Mesenteric fat pad (tissue), 1 donor: ENCODE measurements at places on chromosomes 6 and 20.

DNA sequence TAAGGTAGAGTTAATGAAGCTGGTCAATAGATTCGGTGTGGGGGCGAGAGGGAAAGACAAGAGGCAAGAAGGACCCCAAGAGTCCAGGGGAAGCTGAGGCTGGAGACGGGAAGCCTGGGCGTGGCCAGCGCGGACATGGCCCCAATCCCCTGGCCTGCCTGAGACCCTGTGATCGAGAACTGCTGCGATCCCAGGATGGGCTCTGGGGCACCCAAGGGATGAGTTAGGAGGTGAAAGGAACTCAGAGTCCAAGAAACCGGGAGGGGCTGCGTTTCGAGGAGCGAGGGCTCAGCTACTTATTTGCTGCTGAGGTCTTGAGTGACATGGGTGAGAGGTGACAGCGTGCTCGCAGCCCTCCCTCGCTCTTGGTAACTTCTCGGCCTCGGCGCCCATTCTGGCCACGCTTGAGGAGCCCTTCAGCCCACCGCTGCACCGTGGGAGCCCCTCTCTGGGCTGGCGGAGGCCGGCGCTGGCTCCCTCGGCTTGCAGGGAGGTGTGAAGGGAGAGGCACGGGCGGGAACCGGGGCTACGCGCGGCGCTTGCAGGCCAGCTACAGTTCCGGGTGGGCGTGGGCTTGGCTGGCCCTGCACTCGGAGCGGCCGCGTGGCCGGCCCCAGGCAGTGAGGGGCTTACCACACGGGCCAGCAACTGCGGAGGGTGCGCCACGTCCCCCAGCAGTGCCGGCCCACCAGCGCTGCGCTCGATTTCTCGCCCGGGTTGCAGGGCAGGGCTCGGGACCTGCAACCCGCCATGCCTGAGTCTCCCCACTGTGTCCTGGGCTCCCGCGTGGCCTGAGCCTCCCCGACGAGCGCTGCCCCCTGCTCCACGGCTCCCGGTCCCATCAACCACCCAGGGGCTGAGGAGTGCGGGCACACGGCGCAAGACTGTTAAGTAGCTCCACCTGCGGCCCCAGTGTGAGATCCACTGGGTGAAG lies 58.2 kb downstream of the IRF4 start:
- DNase-seq = peak; percentile 73

GRCh38 chr6:164183556-164184123 lies 769.1 kb downstream of the QKI start:
- no peak for DNase-seq

DNA sequence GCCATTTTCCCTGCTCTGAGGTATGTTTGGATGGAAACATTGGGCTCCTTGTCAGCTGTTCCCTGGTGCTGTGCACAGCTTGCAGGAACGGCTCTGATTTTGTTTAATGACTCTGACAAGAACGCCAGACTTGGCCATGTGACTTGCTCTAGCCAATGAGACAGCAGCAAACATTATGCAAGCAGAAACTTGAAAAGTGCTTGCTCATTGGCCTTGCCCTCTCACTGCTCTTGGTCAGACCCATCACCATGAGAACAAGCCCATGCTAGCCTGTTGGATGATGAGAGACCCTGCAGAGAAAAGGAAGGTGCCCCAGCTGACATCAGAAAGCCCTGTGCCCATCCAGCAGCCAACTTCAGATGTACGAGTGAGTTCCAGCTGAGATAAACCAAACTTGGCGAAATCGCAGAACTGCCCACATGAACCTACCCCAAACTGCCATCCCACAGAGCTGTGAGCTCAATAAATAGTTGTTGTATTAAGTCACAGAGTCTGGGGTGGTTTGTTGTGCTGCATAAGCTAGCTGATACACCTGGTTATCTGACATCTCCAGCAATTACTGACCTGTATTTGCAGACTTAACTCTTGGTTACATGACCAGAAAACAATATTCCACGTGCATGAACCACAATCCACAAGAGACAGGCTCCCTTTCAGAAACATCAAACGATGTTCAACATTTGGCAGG lies 96.9 kb downstream of the JPH2 start:
- no peak for DNase-seq

DNA sequence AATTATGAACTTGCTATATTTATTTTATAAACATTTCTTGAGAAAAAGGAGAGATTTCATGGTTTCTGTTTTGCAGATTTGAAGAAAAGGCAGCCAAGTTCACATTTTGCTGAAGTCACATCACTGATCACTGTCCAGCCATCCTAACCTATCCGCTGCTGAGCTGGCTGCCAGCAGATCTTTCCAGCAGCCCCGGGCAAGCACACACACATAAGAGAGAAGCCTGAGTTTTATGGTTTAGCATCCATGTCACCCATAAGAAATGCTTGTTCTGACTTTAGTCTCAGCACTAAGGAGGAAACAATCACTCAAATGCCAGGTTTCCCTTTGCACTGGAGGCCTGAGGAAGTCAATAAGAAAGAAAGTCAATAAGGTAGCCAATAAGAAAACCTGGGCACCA lies 287.1 kb downstream of the SMOC2 start:
- no peak for DNase-seq

DNA sequence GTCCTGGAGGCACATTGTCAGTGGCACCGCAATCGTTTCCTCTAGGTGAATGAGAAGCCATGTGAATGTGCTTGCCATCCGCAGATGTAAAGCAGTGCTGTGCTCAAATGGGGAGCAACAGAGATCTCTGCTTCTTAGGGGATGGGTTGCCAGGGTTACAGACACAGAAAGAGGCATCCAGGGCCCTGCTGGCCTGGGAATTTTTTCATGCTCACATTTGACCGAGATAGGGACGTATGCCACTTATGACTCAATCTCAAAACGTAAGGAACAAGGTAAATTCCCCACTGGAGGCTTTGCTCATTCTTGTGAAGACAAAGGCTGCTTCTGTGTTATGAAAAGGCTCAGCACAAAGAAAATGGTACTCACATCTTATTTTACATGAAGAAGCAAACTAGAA lies 11.0 kb downstream of the C6orf118 start:
- DNase-seq = no peak

DNA sequence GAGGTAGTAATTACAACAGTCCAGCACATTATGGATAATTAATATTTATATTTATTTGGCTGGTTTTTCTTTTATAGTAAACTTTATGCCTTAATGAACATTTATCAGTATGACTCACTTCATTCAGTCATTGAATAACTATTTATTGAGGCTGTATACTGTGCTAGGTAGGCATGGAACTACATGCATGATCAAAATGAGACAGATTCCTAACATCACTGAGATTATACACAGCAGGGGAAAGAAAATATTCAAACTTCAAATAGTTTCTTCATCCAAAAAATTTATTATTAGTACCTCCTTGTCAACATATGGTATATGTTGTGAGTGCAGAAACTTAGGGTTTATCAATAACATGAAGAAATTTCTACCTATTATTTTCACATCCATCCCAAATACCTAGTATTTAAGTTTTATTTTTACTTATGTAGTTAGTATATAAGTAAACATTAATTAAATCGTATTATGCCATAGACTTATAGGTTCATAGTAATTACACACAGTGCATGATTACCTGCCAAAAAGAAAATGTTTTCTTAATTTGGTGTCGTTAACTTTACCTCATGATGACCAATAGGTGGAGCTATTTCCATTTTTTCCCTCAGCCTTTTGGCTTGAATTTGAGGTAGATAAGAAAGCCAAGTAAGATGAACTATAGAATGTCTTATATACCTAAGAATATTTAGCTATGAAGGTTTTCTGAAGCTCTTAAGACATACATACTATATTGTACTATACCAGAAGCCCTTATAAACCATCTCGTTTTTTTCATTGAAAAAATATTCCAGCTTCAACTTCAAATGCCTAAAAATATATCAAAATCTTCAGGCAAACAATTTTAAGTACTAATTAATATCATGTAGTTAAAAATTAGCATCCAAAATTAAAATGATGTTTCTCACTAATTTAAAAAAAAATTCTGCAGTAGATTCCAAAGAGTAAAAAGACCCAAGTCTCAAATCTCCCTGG lies 12.5 kb upstream of the TMEM30A start:
- no peak for DNase-seq

DNA sequence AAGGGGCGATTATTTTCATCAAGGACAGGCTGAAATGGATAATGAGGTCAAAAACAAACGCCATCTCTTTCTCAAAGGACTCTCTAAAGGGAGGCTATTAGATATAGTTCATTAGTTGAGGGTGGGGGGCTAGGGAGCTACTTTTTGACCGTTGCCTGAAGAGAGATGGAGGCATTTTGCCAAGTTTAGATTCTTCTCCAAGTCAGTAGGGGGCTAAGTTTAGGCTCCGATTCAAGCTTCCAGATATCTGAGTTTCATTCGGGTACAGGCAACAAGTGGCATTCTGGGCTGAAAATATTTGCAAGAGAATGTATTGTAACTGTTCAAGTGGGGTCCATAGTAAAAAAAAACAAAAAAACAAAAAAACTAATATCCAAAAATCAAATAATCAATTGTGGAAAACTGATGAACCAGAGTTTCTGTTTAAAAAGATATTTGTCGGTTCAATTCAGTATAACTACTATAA lies 43.4 kb upstream of the PIM1 start:
- no peak for DNase-seq

DNA sequence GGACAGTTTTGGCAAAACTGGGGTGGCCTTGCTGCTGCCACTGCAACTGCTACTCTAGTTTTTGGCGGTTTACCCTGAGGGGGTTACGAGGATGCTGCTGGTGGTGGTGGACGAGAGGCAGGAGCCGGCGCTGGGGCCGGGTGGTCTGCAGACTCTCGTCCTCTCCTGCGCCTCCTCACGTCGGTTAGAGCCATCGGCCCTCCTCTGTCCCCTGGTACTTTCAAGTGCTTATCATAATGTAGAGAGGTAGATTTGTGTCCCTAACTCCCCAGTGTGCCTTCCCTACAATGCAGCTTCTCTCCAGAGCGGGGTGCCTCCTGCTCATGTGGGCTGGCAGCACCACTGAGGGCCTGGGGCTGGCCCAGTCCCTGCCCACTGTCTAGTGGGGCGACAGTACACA lies 25.9 kb downstream of the PNLDC1 start:
- peak; percentile 67 for DNase-seq

DNA sequence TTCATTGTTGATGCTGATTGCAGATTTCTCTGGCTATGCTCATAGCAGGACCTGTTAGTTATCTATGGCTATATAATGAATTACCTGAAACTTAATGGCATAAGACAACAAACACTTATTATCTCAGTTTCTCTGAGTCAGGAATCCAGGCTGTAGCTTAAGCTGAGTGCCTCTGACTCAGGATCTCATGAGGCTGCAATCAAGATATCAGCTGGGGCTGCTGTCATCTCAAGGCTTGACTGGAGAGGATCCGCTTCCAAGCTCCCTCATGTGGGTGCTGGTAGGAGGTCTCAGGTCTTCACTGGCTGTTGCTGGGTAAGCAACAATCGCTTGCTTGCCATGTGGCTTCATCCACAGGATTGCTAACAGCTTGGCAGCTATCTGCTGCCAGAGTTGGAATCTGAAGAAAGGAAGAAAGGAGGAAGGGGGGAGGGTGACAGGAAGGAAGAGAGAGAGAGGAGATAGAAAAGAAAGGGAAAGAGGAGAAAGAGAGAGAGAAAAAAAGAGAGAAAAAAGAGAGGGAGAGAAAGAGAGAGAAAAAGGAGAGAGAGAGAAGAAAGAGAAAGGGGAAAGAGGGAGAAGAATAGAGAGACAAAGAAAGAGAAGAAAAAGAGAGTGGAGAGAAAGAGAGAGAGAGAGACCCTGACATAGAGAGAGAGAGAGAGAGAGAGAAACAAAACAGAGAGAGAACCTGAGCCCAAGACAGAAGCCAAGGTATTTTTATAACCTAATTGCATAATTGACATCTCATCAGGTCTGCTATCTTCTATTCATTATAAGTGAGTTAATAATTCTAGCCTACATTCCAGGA lies 579.0 kb upstream of the BTBD3 start:
- no peak for DNase-seq

- no peak for DNase-seq
Measured at GRCh38 chr6:41527721-41528408, 18.3 kb upstream of the FOXP4 start.

DNA sequence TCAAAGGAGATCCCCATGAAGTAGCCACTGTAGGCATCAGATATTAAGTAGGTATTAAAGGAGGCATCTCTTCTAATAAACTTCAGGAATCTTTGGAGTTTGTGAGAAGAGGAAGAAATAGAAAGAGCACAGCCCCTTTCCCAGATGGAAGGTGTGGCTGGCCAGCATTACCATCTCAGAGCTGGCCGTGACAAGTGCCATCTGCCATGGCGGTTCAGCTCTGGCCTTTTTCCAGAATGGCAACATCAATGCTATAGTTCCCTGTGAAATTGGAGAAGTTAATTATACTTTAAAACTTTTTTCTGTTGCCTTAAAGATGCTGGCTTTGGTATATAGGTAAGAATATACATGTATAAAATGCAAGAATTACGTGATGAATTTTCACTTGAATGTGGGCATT lies 51.9 kb upstream of the MCUR1 start:
- no peak for DNase-seq

DNA sequence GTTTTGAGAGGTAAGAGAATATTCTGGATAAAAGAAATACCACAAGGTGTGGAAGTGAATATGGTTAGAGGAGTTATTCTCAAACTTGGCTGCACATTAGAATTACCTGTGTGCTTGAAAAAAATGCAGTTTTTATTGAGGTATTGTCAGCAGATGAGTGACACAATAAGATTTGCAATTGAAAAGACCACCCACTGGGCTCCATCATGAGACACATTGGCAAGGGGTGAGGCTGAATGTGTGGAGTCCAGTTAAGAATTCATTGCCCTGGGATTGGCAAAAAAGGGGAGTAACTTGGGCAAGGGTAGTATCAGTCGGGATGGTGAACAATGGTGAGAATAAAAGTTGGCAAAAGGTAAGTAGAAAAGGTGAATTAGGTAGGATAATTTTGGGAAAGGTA lies 63.5 kb downstream of the MEI4 start:
- no peak for DNase-seq

DNA sequence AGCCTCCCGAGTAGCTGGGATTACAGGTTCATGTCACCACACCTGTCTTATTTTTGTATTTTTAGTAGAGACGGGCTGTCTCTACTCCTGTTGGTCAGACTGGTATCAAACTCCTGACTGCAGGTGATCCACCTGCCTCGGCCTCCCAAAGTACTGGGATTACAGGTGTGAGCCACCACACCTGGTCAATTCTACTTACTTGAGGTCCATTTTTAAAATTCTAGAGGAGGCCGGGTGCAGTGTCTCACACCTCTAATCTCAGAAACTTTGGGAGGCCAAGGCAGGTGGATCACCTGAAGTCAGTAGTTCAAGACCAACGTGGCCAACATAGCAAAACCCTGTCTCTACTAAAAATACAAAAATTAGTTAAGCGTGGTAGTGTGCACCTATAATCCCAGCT lies 7.8 kb downstream of the RIPOR3 start:
- no peak for DNase-seq
